ENCODE measurements at places on chromosomes 12 and 14. TPM values are rescaled to one million over a fixed set of nuclear protein-coding genes. Genes with fewer than 3 reads are reported as not detected.

Gene KRT79
- polyA plus RNA-seq, result 0.41 TPM

Gene NPFF
- 0.48 TPM for polyA plus RNA-seq

Gene YAF2
- polyA plus RNA-seq, result 28.3 TPM

Gene LGALS3
- 41.9 TPM for polyA plus RNA-seq

Gene BCL7A
- 21.2 TPM for polyA plus RNA-seq

Gene PMEL
- polyA plus RNA-seq, result 2.0 TPM

Gene DPY19L2
- polyA plus RNA-seq, result 11.2 TPM

Gene ANKRD33
- polyA plus RNA-seq, result not detected

Gene HOXC4
- polyA plus RNA-seq, result 21.4 TPM

Gene ABCD2
- 0.66 TPM for polyA plus RNA-seq

Gene TROAP
- polyA plus RNA-seq, result 10.0 TPM

Gene OR4K17
- not detected for polyA plus RNA-seq

Gene CYP27B1
- 1.0 TPM for polyA plus RNA-seq

Gene KRT1
- polyA plus RNA-seq, result 20.8 TPM

Gene SIX6
- polyA plus RNA-seq, result not detected

Gene LRRK2
- polyA plus RNA-seq, result 3.8 TPM

Gene LALBA
- not detected for polyA plus RNA-seq

Gene STON2
- 20.5 TPM for polyA plus RNA-seq

Gene KRT72
- not detected for polyA plus RNA-seq

Gene BEGAIN
- 4.9 TPM for polyA plus RNA-seq

Gene KLHL28
- 14.7 TPM for polyA plus RNA-seq

Gene TMEM120B
- polyA plus RNA-seq, result 30.4 TPM

Gene ASB8
- polyA plus RNA-seq, result 59.2 TPM

Gene PRICKLE1
- 29.3 TPM for polyA plus RNA-seq

Gene MMP17
- 6.5 TPM for polyA plus RNA-seq

Gene ITGA5
- polyA plus RNA-seq, result 112 TPM

Gene CDC42BPB
- 57.8 TPM for polyA plus RNA-seq

Gene DLK1
- polyA plus RNA-seq, result 2,891 TPM

Gene KCNA5
- 2.5 TPM for polyA plus RNA-seq

Gene BIN2
- polyA plus RNA-seq, result 3.0 TPM

Gene CLEC2A
- not detected for polyA plus RNA-seq

Gene POTEM
- polyA plus RNA-seq, result not detected

Gene LRFN5
- polyA plus RNA-seq, result 8.4 TPM

Gene OR4M1
- not detected for polyA plus RNA-seq

Gene RNASE7
- polyA plus RNA-seq, result 0.14 TPM

Gene FZD10
- 26.0 TPM for polyA plus RNA-seq

Gene ACOT2
- 27.3 TPM for polyA plus RNA-seq

Gene IFI27
- 2.6 TPM for polyA plus RNA-seq

Gene GATC
- polyA plus RNA-seq, result 14.5 TPM

Gene KRT85
- not detected for polyA plus RNA-seq

Gene KLRB1
- 0.56 TPM for polyA plus RNA-seq

Gene FBXW8
- 16.3 TPM for polyA plus RNA-seq

Gene NRIP2
- polyA plus RNA-seq, result 6.1 TPM

Gene HNF1A
- polyA plus RNA-seq, result not detected

Gene CCDC197
- 0.32 TPM for polyA plus RNA-seq

Gene ZNF219
- 18.4 TPM for polyA plus RNA-seq

Gene DHRS1
- 14.7 TPM for polyA plus RNA-seq

Gene PLA2G1B
- not detected for polyA plus RNA-seq

Gene RHOF
- 3.7 TPM for polyA plus RNA-seq

Gene CFL2
- 647 TPM for polyA plus RNA-seq

Gene TMEM117
- 8.5 TPM for polyA plus RNA-seq

Gene ARF6
- polyA plus RNA-seq, result 32.4 TPM

Gene PTPN21
- 66.5 TPM for polyA plus RNA-seq

Gene CCDC60
- polyA plus RNA-seq, result not detected

Gene CLECL1
- polyA plus RNA-seq, result 0.31 TPM

Gene GPR137C
- polyA plus RNA-seq, result 2.4 TPM

Gene CCND2
- polyA plus RNA-seq, result 85.3 TPM

Measured in hindlimb muscle (tissue), 1 donor.